Activated naive CD4-positive, alpha-beta T cell treated with anti-CD3 and anti-CD28 coated beads, Interleukin-2, amount 10 ng/mL, durations not matched to agents 5 hours and 36 hours (primary cell): ENCODE measurements at places on chromosomes 7 and 10. TPM values are rescaled to one million over a fixed set of nuclear protein-coding genes. Genes with fewer than 3 reads are reported as not detected.

YAE1 gene
- total RNA-seq, result 10.9 TPM

DYNC1I1 gene
- total RNA-seq, result not detected

VWC2 gene
- total RNA-seq, result not detected

MYPN gene
- total RNA-seq, result not detected

TRIL gene
- not detected for total RNA-seq

ZNF394 gene
- 64.8 TPM for total RNA-seq

TRIM50 gene
- total RNA-seq, result not detected

GHRHR gene
- total RNA-seq, result not detected

SPDYE8 gene
- not detected for total RNA-seq

IMMP2L gene
- total RNA-seq, result 4.6 TPM

KAZALD1 gene
- 0.96 TPM for total RNA-seq

SMO gene
- not detected for total RNA-seq

ODAD2 gene
- 0.05 TPM for total RNA-seq
